Keratinocyte (primary cell): ENCODE measurements at places on chromosomes 4 and X.

DNA sequence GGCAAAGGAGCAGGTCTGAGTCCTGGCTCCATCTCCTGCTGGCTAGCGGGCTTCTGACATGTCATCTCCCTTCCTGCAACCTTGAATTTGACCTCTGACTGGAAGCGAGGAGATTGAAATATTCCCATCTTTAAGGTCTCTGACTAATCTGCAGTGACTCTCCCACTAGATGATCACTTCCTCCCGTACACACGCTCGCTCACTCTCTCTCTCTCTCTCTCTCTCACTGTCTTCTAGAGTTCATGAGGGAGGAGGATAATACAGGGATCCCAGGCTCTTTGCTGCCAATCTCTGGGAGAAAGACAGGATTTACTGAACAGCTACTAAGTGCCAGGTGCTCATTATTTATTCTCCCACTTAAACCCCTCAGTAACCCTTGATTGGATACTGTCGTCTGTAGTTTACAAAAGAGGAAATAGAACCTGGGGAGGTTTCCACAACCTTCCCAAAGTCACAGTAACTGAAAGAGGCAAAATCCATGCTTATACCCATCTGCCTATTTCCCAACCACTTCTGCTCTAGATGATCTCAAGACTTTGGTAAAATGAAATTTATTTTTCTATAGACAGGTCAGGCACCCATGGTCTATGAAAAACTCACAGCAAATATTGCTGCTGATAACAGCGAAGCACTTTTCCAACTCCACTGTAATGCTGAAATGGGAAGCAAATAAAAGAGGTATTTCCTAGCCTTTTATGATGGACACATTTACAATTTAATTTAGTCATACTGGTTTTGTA lies 193.5 kb upstream of the C1QTNF7 start:
- H3K4me3 ChIP-seq: no peak overlapping the region
- H3K27me3 ChIP-seq: peaks cover 14% of the 10 kb centered on the region
- no peak overlapping the region for H3K27ac ChIP-seq
- DNase-seq: peak; percentile 15

DNA sequence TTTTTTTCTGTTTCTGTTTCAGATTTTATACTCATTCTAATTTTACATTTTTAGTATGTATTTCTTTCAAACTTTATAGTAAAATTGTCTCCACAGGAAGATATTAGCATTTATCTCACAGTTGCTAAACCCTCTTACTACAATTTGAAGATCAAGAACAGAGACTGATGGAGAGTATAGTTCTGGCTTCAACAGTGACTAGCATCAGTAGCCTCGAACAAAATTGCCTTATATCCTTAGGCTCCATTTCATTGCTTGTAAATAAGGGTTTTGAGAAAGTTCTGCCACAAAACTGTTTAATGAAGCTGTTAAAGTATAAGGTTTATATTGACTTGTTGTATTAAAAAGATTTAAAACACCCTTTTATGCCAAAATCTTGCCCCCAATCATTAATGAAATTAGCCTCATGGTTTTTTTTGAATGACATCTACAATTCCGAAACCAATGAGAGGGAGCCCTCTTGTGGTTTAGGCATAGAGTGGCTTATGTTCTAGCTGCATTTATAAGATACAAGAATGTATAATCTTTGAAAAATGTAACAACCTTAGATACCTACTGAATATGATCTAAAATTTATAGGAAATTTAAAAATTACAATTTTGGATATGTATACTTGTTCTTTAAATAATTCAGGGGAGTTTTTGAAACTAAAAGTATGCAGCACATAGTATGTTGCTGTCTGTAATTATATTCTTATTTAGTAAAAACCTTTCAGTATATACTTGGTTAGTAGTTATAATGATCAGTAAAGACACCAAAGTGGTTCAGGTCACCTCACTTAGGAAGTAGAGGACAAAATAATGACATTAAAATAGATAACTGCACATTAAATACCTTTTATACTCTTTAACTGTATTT lies 109.8 kb upstream of the HPGD start:
- no peak for DNase-seq
- no peak overlapping the region for H3K27ac ChIP-seq
- H3K4me3 ChIP-seq: no peak overlapping the region
- no peaks in the 10 kb centered on the region for H3K4me1 ChIP-seq
- H3K36me3 ChIP-seq: no peaks in the 10 kb centered on the region

DNA sequence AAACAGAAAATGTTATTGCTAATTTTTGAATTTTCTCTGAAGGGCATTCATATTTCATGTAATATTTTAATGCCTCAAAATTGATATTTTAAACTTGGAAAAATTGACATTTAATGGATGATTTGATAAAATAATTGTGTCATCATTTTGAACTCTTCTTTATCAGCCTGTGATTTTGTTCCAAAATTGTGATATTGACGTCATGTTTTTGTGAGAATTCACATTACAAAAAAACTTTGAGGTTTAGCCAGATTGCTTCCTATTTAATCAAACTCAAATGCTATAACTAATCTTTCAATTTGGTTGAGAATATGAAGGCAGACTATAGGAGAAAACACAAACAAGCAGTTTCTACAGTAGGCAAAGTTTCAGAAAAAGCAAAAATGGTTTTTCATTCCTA lies 137.4 kb downstream of the GRIA2 start:
- H3K4me3 ChIP-seq: no peak overlapping the region
- DNase-seq: no peak
- H3K27me3 ChIP-seq: no peaks in the 10 kb centered on the region
- no peaks in the 10 kb centered on the region for H3K36me3 ChIP-seq
- no peak overlapping the region for H3K27ac ChIP-seq

GRCh38 chr4:87974856-87975462 lies 555 bp upstream of the SPP1 start:
- H3K4me1 ChIP-seq: peaks cover 18% of the 10 kb centered on the region
- DNase-seq: no peak
- no peak overlapping the region for H3K4me3 ChIP-seq

- no peak overlapping the region for H3K27ac ChIP-seq
- no peak overlapping the region for H3K4me3 ChIP-seq
- DNase-seq: no peak
Measured at GRCh38 chr4:37415845-37416369, 171.4 kb downstream of the NWD2 start.

DNA sequence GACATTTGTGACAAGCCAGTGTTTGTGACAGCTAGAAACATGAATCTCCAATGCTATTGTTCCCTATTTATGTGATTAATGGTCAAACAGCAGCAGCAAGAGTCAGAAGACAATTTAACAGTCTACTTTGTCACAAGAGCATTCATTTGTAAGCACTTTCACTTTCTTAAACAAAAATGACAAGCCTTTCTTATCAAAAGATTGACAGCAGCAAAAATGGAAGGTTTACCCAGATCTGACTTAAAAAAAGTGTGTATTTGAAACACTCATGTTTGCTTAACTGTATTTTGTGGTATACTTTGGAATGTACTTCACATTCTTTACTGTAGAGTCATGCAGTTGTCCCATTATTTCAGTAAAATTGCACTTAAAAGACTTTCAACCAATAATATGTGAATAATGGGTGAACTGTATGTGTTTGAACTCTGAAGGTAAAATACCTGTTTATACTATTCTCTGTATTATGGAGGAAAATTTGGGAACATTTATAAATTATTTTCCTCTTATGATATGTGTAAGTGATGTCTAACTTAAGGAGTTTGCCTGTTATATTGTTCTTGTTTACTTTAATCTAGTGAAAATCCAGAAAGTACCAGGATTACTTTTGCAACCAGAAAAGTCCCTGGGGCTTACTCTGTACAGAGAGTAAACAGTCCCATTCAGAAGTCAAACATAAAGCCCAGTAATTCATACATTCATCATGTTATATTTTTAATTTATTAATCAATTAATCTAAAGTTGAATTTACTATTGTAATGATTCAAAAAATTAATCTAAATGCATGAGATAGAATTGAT lies 314.9 kb upstream of the TRAM1L1 start:
- peak; percentile 21 for DNase-seq
- H3K27ac ChIP-seq: peak overlapping the region; percentile 20
- H3K4me3 ChIP-seq: no peak overlapping the region
- no peaks in the 10 kb centered on the region for H3K27me3 ChIP-seq
- peaks cover 9% of the 10 kb centered on the region for H3K4me1 ChIP-seq

- no peaks in the 10 kb centered on the region for H3K36me3 ChIP-seq
- H3K27ac ChIP-seq: no peak overlapping the region
- no peaks in the 10 kb centered on the region for H3K27me3 ChIP-seq
- H3K4me1 ChIP-seq: no peaks in the 10 kb centered on the region
- DNase-seq: no peak
- no peak overlapping the region for H3K4me3 ChIP-seq
Measured at GRCh38 chr4:88803600-88804096, 106.0 kb upstream of the NAP1L5 start.

DNA sequence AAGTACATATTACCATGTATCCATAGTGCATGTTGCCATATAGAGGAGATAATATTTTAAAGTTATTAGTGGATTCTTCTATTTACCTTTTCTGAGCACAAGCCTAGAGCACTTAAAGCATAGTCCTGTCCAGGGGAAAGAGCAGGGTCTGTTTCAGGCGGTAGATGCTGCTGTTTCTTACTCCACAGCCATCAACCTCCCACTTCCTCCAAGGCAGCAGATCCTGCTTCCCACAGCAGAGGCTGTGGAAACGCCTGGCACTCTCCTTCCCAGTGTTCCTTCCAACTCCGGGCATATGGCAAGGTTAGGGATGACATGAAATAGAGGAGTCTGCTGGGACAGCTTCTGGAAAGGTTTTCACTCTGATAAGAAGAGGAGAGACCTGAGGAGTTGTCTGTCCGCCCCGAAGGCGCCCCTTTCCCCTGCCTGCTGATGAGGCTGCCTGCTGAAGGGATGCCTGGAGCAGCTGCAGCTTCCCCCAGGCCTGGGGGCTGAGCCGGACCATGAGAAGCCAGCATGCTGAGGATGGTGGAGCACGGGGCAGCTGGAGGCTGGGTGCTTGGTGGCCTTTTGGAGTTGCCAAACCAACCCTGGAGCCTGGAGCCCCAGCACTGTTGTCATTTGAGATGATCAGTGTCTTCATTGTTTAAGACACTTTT lies 43.9 kb upstream of the SLC25A4 start:
- H3K4me1 ChIP-seq: no peaks in the 10 kb centered on the region
- no peaks in the 10 kb centered on the region for H3K27me3 ChIP-seq
- H3K27ac ChIP-seq: no peak overlapping the region
- no peaks in the 10 kb centered on the region for H3K36me3 ChIP-seq

DNA sequence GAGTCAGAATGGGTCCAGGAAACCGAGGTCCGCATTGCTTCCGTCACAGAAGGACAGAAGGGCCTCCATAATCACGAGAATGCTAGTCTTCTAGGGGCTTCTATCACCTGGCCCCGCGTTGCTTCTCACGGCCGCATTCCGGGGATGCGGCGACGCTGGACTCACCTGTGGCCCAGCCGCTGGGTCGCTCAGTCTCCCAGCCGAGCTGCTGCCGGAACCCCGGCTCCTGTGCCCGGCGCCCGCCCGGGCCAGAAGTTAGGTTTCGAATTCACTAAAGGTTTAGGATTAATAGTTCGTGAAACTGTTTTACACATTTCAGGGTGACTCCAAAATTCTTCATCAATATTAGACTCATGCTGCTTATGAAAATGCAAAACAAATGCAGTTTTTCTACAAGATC lies 31.7 kb upstream of the TMSB15A start:
- no peak overlapping the region for H3K4me3 ChIP-seq
- DNase-seq: no peak
- H3K27me3 ChIP-seq: peaks cover 7% of the 10 kb centered on the region

GRCh38 chrX:8179656-8180055 lies 8.6 kb upstream of the VCX2 start:
- no peaks in the 10 kb centered on the region for H3K36me3 ChIP-seq
- H3K4me3 ChIP-seq: no peak overlapping the region
- no peak overlapping the region for H3K27ac ChIP-seq
- H3K4me1 ChIP-seq: no peaks in the 10 kb centered on the region

GRCh38 chrX:155113097-155113496 lies 41.8 kb downstream of the BRCC3 start:
- DNase-seq: no peak
- H3K27me3 ChIP-seq: no peaks in the 10 kb centered on the region
- peak overlapping the region; percentile 69 for H3K27ac ChIP-seq
- no peak overlapping the region for H3K4me3 ChIP-seq
- H3K4me1 ChIP-seq: peaks cover 4% of the 10 kb centered on the region

- no peaks in the 10 kb centered on the region for H3K27me3 ChIP-seq
- H3K4me3 ChIP-seq: no peak overlapping the region
- no peak overlapping the region for H3K27ac ChIP-seq
- H3K36me3 ChIP-seq: peaks cover 2% of the 10 kb centered on the region
Measured at GRCh38 chr4:25790024-25790423, 72.8 kb downstream of the SEL1L3 start.

DNA sequence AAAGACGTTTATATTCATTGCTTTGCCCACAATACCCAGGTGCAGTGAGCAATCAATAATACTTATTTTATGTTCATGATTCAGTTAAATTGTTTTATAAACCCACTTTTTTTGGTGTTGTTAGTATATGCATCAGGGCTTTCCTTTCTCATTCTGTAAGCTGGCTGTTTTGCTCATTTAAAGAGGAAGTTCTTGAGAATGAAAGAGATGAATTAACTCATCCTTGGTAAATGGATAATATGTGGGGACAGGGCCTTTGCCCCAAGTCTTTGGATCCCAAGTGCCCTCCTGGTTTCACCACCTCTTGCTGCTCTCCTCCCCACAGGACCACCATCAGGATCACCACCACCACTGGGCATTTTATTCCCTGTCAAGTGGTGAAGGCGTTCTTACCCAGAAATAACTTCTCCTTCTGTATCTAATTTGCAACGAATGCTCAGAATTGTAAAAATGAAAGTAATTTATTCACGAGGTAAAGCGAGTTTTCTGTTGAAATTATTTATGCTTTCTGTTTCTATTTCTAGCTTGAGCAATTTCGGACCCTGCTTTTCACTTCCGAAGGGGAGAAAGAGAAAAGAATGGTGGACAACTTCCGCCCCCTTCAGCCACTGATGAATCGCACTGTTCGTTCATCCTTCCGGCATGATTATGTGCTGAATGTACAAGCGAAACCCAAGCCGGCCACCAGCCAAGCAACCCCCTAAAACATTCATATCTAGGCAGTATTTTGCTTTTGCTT lies 8.2 kb upstream of the ZRSR2 start:
- H3K27me3 ChIP-seq: no peaks in the 10 kb centered on the region
- H3K27ac ChIP-seq: no peak overlapping the region
- H3K36me3 ChIP-seq: no peaks in the 10 kb centered on the region
- H3K4me1 ChIP-seq: no peaks in the 10 kb centered on the region
- H3K4me3 ChIP-seq: no peak overlapping the region

GRCh38 chr4:25879587-25879986 lies 16.8 kb upstream of the SEL1L3 start:
- H3K36me3 ChIP-seq: no peaks in the 10 kb centered on the region
- no peak overlapping the region for H3K4me3 ChIP-seq
- no peak overlapping the region for H3K27ac ChIP-seq
- peaks cover 15% of the 10 kb centered on the region for H3K4me1 ChIP-seq
- no peaks in the 10 kb centered on the region for H3K27me3 ChIP-seq
- DNase-seq: no peak

DNA sequence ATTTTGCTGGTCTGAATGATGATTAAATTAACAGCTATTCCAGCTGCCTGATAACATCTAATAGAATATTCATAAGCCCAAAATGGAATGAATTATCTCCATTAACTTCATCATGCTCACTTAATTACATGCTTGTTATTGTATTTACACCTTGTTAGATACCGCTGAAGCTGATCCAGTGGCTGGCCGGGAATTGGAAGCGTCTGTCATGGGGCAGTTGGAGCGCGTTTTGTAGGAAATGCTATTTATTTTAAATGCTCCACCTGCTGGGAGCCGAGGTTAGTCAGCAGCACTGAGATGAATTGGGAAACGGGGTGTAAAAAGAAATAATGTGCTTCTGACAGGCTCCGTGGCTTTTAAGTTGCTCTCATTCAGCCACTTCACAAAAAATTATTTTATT lies 25.2 kb downstream of the ARX start:
- no peaks in the 10 kb centered on the region for H3K27me3 ChIP-seq
- DNase-seq: no peak
- no peak overlapping the region for H3K4me3 ChIP-seq
- H3K36me3 ChIP-seq: no peaks in the 10 kb centered on the region
